SW 1271 (cell line): ENCODE measurements at places on chromosomes 3 and 15.

GRCh38 chr3:157091083-157091833 is 68.7 kb downstream of the CCNL1 start:
- DNase-seq: no peak

GRCh38 chr3:45173776-45174175 is 27.6 kb upstream of the CDCP1 start:
- no peak for DNase-seq

- peak; percentile 59 for DNase-seq
These were observed 285.0 kb downstream of the SQOR start for GRCh38 chr15:45919806-45920205.

- no peak for DNase-seq
These were observed 93.6 kb downstream of the SCN11A start for GRCh38 chr3:38958026-38958720.

- DNase-seq: no peak
These were observed 5.6 kb downstream of the CHRNA3 start for GRCh38 chr15:78615151-78615589.

DNA sequence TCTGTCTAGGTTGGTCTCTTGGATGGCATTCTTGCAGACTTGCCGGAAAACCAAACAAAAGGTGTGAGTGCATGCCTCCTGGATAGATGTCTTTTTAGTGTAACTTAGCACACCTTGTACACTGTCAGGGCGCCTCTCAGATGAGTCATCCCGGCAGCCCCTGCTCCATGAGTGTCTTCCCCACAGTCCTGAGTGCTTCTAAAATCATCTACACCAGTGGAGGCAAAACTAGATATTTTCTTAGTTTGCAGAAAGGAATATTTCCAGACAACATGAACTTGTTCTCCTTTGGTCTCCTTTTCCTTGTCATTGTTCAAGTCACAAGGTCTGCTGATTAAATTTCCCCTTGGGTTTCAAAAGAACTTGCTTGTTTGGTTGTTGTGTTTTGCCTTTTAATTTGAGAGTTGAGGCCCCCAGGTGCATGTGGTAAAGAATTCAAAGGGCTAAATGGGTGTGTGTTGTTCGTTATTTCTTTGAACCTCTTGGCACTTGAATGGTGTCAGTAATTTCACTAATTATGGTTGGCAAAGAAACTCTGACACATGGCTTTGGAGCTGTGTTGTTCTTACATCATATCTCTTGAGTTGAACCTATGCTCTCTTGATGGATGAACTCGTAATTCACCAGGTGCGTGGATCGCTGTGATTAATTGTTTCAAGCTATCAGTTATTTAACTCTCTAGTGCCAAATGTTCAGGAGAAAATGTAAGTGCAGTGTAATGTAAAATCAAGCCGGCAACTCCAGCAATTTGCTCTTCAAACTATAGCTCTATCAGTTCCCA is 98.2 kb downstream of the IGF1R start:
- no peak for DNase-seq

DNA sequence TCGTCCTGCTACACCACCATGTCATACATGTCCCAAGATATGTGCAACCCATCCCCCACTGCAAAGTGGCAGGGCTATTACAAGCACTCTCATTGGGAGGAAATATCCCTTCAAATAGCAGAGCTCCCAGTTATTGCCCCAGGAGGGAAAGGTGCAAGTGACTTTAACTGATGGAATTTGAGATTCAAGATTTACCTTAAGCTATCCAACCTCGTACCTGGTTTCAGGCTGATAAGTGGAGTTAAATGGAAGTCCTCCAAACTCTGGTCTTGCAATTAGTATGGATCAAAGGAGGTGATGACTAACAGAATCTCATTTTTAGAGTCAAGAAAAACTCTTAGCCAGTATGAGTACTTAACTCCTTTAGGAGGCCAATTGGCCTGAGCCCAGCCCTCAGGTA is 2.1 kb downstream of the SLCO2A1 start:
- no peak for DNase-seq

DNA sequence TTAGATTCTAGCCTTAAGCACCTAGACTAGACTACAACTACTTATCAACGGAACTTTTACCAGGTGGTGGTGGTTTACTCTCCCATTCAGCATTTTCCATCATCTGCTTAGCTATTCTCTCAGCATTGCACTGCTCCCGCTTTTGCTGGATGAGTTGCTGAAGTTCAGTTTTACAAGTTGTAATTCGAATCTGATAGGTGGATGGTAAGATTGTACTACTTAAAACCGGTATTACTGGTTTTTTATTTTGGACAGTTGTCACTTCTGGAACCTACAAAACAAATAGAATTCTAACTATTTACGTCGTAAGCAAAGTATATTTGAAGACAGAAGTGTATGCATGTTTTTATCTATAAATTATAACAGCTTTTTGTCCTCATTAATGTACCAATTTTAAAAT is 41.1 kb downstream of the PIK3R4 start:
- DNase-seq: no peak

- no peak for DNase-seq
These were observed 1149.6 kb downstream of the IGSF11 start for GRCh38 chr3:117885011-117885441.
